ENCODE measurements at places on chromosomes 5 and 9. TPM values are rescaled to one million over a fixed set of nuclear protein-coding genes. Genes with fewer than 3 reads are reported as not detected.

- H3K27me3 ChIP-seq, result no peaks in the 10 kb centered on the region
- H3K4me3 ChIP-seq, result no peak overlapping the region
- H3K4me1 ChIP-seq, result no peaks in the 10 kb centered on the region
- no peak overlapping the region for H3K27ac ChIP-seq
- DNase-seq, result no peak
Observed at GRCh38 chr9:125897481-125897880, 150.3 kb downstream of the PBX3 start.

GRCh38 chr9:136939996-136940525 lies 4.5 kb downstream of the FBXW5 start:
- H3K4me1 ChIP-seq, result peaks cover 14% of the 10 kb centered on the region
- DNase-seq, result no peak

- H3K27ac ChIP-seq, result no peak overlapping the region
- H3K4me3 ChIP-seq, result no peak overlapping the region
- no peaks in the 10 kb centered on the region for H3K36me3 ChIP-seq
- no peaks in the 10 kb centered on the region for H3K4me1 ChIP-seq
- H3K27me3 ChIP-seq, result peaks cover 14% of the 10 kb centered on the region
Observed at GRCh38 chr5:42886635-42887034, 74.9 kb upstream of the SELENOP start.

- no peak overlapping the region for H3K27ac ChIP-seq
- no peak for DNase-seq
- H3K27me3 ChIP-seq, result no peaks in the 10 kb centered on the region
Observed at GRCh38 chr5:118557251-118557661, 431.1 kb downstream of the DTWD2 start.

Gene PCDHB11
- total RNA-seq, result not detected

GRCh38 chr5:134537297-134537696 lies 11.8 kb downstream of the JADE2 start:
- H3K36me3 ChIP-seq, result peaks cover 26% of the 10 kb centered on the region
- H3K27ac ChIP-seq, result peak overlapping the region; percentile 48
- H3K27me3 ChIP-seq, result no peaks in the 10 kb centered on the region
- no peak for DNase-seq
- no peak overlapping the region for H3K4me3 ChIP-seq
- peaks cover 32% of the 10 kb centered on the region for H3K4me1 ChIP-seq

Gene PCDHGA10
- not detected for total RNA-seq

DNA sequence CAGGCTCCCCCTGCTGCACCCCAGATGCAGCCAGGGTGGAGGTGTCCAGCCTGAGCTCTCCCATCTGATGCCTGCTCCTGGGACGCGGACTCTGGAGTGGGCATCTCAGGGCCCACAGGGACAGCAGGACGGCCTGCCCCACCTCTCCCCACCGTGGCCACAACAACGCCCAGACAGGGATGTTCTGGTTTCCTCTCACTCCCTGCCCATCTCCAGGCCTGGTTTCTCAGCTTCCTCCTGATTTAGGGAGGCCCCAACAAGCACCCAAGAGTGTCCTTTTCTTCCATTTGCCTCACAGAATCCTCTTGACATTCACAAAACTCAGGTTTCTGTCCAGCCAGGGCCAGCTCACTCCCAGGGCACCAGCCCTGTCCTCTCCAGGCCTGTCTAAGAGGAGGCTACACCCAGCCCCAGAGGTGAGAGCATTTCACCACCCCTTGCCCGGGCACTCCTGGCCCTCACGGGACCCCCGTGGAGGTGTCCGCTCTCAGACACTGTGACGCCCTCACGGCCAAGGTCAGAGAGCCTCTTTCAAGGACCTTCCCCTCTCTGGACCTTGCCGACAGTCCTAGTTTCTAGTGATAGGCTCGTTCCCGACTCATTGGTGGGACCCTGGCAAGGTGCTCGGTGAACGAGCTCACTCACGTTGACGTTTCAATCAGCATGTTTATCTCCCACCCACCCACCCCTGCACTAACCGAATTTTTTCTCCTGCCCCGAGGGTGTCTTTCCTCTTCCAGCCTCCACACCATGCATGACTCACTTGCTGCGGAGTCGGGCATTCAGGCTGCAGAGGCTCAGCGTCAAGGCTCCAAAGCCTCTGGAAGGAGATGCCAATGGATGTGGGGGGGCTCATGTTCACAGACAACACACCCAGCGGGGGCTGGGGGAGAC lies 62.0 kb upstream of the UNC5A start:
- no peaks in the 10 kb centered on the region for H3K36me3 ChIP-seq
- peaks cover 69% of the 10 kb centered on the region for H3K27me3 ChIP-seq
- peaks cover 14% of the 10 kb centered on the region for H3K4me1 ChIP-seq

- H3K4me3 ChIP-seq, result no peak overlapping the region
- no peak for DNase-seq
- no peaks in the 10 kb centered on the region for H3K4me1 ChIP-seq
- no peak overlapping the region for H3K27ac ChIP-seq
Observed at GRCh38 chr5:137142764-137143605, 356.1 kb downstream of the SPOCK1 start.

Gene ZBTB43
- 25.2 TPM for total RNA-seq

GRCh38 chr5:126777257-126777974 lies 480 bp downstream of the LMNB1 start:
- peak; percentile 71 for DNase-seq
- peak overlapping the region; percentile 98 for H3K27ac ChIP-seq
- peaks cover 40% of the 10 kb centered on the region for H3K36me3 ChIP-seq
- H3K27me3 ChIP-seq, result no peaks in the 10 kb centered on the region
- peak overlapping the region; percentile 91 for H3K4me3 ChIP-seq

DNA sequence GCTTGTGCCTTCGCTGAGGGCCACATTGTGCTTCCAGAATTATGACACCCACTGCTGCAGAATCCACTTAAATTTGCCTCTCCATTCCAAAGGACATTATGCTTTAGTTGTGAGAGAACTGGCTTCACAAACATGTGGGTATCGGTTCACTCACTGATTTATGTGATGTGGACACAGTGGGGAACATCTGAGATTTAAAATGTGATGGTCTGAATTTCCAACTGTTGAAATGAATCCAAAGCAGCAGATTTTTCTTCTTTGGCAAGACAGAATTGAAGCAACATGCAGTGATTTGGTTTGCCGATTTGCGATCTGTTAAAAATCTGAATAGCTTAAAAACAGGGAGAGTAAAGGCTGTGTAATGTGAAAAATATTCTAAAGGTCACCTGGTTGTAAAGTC lies 20.3 kb downstream of the PCSK5 start:
- H3K4me1 ChIP-seq, result peaks cover 2% of the 10 kb centered on the region
- no peak overlapping the region for H3K27ac ChIP-seq
- no peaks in the 10 kb centered on the region for H3K36me3 ChIP-seq
- no peak overlapping the region for H3K4me3 ChIP-seq
- no peaks in the 10 kb centered on the region for H3K27me3 ChIP-seq

Gene GLRA1
- not detected for total RNA-seq

Gene ZDHHC21
- total RNA-seq, result 10.2 TPM

DNA sequence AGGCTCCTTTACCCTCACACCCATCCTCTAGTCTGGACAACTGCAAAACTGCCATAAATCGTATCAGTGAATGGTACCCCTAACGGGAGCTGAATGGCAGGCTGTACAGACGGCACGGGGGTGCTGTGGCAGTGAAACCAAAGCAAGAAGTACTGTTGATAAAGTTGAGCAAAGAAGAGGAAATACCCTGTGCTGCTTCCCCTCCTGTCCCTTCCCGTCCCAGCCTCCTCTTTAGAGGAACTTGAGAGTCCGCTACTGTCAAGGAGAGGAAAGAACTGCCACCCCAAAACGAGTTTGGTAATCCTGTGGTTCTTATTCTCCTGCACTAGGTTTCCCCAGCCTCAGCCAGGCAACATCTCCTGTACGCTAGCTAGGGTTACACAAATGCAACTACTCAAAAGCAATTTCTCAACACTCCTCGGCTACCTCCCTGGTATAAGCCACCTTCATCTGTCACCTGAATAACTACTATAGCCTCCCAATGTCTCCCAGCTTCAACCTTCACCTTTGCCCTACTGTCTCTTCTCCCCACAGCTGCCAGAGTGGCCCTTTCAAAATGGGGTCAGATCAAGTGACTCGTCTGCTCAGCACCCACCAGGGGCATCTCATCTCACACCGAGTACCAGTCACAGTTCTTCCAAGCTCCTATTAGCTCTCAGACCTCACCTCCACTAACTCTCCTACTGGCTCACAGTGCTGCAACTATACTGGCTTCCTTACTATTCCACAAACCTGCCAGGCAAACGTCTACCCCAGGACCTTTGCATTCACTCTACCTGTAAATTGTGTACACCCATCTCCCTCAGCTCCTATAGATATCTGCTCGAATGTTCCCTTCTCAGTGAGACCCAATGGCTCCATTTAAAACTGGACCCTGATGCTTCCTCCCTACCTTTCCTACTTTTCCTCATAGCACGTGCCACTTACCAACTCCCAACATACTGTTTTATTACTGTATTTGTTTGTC lies 4.1 kb downstream of the GLRX start:
- peaks cover 61% of the 10 kb centered on the region for H3K4me1 ChIP-seq
- H3K27me3 ChIP-seq, result no peaks in the 10 kb centered on the region
- peaks cover 45% of the 10 kb centered on the region for H3K36me3 ChIP-seq
- H3K4me3 ChIP-seq, result peak overlapping the region; percentile 66

- H3K27me3 ChIP-seq, result peaks cover 2% of the 10 kb centered on the region
- DNase-seq, result no peak
- H3K4me3 ChIP-seq, result no peak overlapping the region
- no peaks in the 10 kb centered on the region for H3K36me3 ChIP-seq
Observed at GRCh38 chr9:122609804-122610203, 4.7 kb upstream of the OR1Q1 start.

DNA sequence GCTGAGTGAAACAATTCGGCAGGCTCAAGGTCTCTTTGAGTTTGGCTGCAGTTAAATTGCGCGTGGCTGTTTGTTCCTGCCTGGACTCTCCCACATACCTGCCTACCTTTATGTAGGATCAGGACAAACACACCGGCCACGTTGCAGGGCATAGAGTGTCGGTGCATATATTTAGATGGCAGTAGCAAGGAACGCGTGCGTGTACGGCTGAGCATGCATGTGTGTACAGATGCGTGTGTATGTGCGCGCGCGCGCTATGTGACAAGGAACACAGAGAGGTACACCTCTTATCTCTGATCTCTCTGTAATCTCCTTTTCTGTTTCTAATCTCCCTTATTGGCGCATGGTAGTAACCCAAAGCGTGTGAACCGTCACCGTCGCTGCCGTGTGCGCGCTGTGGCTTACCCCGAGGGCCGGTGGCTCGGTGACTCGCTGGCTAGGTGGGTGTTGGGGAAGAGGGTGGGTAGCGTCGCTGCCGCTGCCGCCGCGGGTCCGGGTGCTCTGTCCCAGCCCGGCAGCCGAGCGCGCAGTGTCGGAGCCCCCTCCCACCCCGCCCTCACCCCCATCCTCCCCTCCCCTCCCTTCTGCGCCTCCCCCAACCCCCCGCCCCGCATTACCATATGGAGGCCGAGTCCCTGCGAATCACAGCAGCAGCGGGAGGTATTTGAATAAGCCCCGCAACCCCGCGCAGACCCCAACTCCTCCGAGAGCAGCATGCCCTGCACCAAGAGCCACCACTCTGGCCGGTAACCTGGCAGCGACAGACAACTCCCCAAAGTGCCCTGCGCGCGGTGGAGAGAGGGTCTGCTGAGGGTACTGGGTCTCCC lies 204.8 kb downstream of the MEF2C start:
- DNase-seq, result no peak
- H3K27ac ChIP-seq, result no peak overlapping the region
- H3K36me3 ChIP-seq, result peaks cover 12% of the 10 kb centered on the region
- peaks cover 86% of the 10 kb centered on the region for H3K27me3 ChIP-seq
- H3K4me1 ChIP-seq, result peaks cover 15% of the 10 kb centered on the region

DNA sequence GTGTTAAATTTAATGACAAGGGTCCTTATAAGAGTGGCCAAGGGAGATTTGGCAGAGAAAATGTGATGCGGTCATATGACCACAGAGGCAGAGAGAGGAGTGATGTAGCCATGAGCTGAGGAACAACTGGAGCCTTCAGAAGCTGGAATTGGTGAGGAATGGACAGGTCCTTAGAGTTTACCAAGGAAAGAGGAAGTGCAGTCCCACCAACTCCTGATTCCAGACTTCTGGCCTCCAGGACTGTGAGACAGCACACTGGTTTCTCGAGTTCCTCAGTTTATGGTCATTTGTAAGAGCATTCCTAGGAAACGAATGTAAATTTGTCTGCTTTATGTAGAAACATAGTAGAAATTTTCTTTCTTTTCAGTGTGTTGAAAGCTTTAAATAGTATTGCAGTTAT lies 410.1 kb downstream of the CDH18 start:
- H3K4me3 ChIP-seq, result no peak overlapping the region
- no peaks in the 10 kb centered on the region for H3K27me3 ChIP-seq
- no peak for DNase-seq
- no peak overlapping the region for H3K27ac ChIP-seq
- no peaks in the 10 kb centered on the region for H3K4me1 ChIP-seq

DNA sequence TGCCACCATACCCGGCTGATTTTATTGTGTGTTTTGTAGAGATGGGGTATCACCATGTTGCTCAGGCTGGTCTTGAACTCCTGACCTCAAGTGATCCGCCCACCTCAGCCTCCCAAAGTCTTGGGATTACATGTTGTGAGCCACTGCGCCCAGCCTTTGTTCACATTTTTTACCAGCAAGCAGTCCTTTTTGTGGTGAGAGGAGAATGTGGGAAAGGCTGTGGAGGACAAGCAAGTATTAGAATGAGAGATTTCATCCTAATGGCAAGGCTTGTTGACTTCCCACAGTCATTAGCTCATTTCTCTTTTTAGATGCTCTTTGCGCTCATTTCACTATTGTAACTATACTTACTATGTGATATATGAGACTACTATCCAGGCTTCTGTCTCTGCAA lies 6.1 kb downstream of the IL31RA start:
- no peak overlapping the region for H3K27ac ChIP-seq
- H3K4me3 ChIP-seq, result no peak overlapping the region
- H3K4me1 ChIP-seq, result peaks cover 27% of the 10 kb centered on the region

Gene PCDHB7
- total RNA-seq, result not detected

GRCh38 chr9:134419000-134419683 lies 92.9 kb downstream of the RXRA start:
- no peaks in the 10 kb centered on the region for H3K27me3 ChIP-seq
- no peak overlapping the region for H3K27ac ChIP-seq
- DNase-seq, result no peak
- no peaks in the 10 kb centered on the region for H3K4me1 ChIP-seq
- H3K4me3 ChIP-seq, result no peak overlapping the region

DNA sequence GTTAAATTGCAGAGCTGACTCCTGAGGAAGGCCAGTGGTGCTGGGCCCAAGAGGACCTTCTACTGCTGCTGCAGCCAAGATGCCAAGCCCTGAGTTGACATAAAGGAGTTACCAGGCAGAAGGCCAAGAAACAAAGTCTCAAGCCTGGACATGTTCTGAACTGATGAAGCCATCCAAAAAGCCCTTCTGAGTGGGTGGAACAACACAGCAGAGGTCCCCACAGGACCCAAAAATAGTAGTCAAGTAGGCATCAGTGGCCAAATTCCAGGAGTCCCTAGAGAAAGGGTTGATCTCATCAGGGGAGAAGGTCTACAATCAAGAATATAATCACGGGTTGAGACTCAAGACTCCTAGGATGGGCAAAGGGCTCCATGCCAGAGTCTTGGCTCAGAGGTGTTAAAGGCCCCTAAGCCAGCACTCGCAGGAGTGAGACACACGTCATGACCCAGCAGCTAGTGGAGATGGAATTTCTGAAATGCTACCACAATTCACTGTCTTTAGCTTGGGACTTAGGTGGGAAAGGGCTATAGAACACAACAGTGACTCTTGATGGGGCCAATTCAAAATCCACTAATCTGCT lies 119.7 kb downstream of the FANCC start:
- H3K27ac ChIP-seq, result no peak overlapping the region
- peaks cover 4% of the 10 kb centered on the region for H3K36me3 ChIP-seq
- no peaks in the 10 kb centered on the region for H3K27me3 ChIP-seq
- H3K4me1 ChIP-seq, result no peaks in the 10 kb centered on the region
- no peak overlapping the region for H3K4me3 ChIP-seq

Data from activated CD8-positive, alpha-beta memory T cell treated with anti-CD3 and anti-CD28 coated beads, Interleukin-2, amount 10 ng/mL, durations not matched to agents 7 days and 5 days (primary cell).